Neuronal stem cell (in vitro differentiated cells): ENCODE measurements at places on chromosomes 2 and 18.

- no peaks in the 10 kb centered on the region for H3K36me3 ChIP-seq
- no peaks in the 10 kb centered on the region for H3K27me3 ChIP-seq
- H3K4me3 ChIP-seq: no peak overlapping the region
- peaks cover 26% of the 10 kb centered on the region for H3K4me1 ChIP-seq
- no peak for DNase-seq
- H3K27ac ChIP-seq: no peak overlapping the region
Observed at GRCh38 chr2:8159966-8160603, 521.8 kb upstream of the ID2 start.

DNA sequence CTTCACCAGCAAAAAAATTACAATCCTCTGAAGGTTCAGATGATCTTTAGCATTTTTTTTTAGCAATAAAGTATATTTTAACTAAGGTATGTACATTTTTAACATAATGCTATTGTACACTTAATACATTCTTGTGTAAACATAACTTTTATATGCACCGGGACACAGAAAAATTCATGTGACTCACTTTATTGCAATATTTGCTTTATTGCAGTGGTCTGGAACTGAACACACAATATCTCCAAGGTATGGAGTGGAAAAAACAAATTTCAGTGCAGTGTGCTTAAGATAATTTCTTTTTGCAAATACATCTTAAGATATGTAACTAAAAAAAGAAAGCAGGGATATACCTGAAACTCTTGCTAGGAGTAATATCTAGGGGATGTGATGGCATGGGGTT lies 5.1 kb upstream of the TWSG1 start:
- no peaks in the 10 kb centered on the region for H3K27me3 ChIP-seq
- H3K36me3 ChIP-seq: no peaks in the 10 kb centered on the region
- DNase-seq: no peak
- no peak overlapping the region for H3K4me3 ChIP-seq

DNA sequence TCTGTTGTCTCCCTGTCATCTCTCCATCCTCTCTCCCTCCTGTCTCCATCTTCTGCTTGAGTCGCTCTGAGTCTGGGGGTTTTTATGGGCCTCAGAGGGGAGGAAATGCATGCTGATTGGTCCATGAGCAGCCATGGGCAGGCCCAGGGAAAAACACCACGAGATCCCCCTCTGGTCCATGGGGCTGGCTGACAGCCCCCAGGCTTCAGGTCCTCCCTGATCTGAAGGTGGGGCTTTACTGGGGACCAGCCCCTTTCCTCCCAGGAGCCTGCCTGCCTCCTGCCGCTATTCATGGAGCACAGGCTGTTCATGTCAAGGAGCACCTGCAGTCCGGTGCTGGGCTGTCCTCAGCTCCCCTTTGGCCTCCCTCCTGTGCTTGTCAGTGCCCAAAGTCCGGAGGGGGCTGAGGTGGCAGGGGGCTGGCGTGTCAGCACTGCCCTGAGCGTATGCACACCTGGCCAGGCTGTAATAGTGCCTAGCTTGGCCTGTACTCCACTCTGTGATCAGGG lies 59.6 kb upstream of the DLX2 start:
- H3K4me3 ChIP-seq: no peak overlapping the region
- no peak for DNase-seq
- no peak overlapping the region for H3K27ac ChIP-seq
- no peaks in the 10 kb centered on the region for H3K36me3 ChIP-seq

- H3K4me1 ChIP-seq: no peaks in the 10 kb centered on the region
- H3K4me3 ChIP-seq: no peak overlapping the region
- no peaks in the 10 kb centered on the region for H3K27me3 ChIP-seq
Observed at GRCh38 chr2:217392930-217393584, 533.2 kb upstream of the TNP1 start.

DNA sequence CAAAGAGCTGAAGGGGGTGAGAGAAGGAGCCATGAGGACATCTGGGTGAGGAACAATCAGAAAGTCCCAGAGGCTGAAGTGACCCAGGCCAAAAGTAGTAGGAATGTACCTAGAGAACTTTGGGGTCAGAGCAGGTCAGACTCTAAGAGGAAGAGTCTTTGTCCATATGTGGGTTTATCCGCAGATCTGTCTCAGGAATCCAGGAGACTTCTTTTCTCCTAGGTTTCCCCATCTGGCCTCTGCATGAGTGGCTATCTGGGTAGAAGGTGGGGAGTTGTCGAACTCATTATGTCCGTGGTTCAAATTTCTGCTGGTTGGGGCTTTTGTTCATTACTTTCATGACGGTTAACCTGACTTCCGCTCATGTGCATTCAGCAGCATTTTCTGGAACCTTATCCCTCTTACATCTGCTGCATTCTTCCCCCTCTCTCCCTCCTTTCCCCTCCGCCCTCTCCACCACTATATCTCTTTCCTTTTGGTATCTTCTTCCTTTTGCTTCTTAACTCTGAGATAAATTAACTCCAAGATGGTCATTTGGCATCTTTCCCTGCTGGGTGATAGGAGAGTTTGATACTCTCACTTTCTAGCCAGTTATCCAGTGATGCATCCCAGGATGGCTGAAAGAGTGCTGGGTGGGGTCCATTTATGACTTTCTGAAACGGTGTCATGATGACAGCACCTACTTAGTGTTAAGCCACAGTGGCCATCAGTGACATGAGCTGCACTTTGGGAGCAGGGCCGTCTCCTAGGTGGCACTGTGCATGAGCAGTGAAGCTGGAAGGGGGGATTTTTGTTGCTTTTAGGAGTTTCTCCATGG lies 2.1 kb downstream of the LIPG start:
- no peak overlapping the region for H3K27ac ChIP-seq
- H3K36me3 ChIP-seq: peaks cover 14% of the 10 kb centered on the region
- H3K27me3 ChIP-seq: no peaks in the 10 kb centered on the region
- DNase-seq: no peak
- peak overlapping the region; percentile 64 for H3K4me3 ChIP-seq
- peaks cover 23% of the 10 kb centered on the region for H3K4me1 ChIP-seq

DNA sequence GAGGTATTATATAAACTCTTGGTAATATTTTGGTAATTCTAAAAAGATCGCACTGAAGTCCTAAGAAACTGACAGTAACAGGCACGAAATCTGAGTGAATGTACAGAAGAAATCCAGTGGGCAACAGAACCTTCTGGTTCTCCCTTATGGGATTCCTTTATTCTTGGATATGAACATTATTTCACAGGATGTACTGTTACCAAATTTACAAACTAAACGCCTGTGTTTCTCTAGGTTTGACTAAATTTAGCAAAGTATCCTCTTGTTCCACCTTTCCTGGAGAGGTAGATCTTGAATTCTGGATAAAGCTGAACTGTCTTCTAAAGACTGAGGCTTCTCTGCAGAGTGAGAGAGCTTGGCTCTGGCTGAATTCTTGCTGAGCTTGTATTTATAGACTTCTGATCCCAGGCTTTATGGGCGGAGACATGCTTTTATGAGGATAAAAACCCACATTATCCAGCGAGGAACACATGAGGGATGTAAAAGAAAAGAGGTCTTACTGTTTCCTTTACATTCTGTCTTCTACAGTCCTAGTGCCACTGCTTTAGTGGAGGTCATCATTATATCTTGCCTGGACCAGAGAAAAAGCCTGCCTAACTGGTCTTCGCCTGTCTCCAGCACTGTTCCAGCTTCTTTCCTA lies 220.8 kb downstream of the CDH2 start:
- no peaks in the 10 kb centered on the region for H3K27me3 ChIP-seq
- no peak overlapping the region for H3K27ac ChIP-seq
- peaks cover 16% of the 10 kb centered on the region for H3K4me1 ChIP-seq
- DNase-seq: no peak

- no peaks in the 10 kb centered on the region for H3K4me1 ChIP-seq
- no peak overlapping the region for H3K27ac ChIP-seq
- H3K4me3 ChIP-seq: no peak overlapping the region
- no peaks in the 10 kb centered on the region for H3K27me3 ChIP-seq
- no peaks in the 10 kb centered on the region for H3K36me3 ChIP-seq
Observed at GRCh38 chr2:31037058-31037457, 101.2 kb downstream of the GALNT14 start.

DNA sequence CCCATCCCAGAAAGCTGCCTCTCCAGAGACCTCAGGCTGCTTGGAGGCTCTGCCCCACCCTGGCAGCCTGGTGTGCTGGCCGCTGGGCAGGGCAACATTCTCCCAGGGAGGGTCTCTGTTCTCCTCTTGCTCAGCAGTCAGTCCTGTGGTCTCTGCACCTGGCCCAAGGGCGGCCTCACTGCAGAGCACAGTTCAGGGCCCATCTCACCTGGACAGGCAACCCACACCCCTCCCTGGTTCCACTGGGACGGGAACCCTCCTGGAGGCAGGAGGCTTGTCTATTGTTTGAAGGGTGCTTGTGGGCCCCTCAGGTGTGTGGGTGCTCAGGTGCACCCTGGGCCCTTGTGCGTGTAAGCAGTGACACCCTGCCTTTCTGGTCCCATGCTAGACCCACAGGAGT lies 67.2 kb upstream of the OTOS start:
- H3K4me3 ChIP-seq: no peak overlapping the region
- H3K27me3 ChIP-seq: peaks cover 8% of the 10 kb centered on the region
- peaks cover 21% of the 10 kb centered on the region for H3K4me1 ChIP-seq
- H3K36me3 ChIP-seq: no peaks in the 10 kb centered on the region
- no peak for DNase-seq
- H3K27ac ChIP-seq: no peak overlapping the region

- H3K27ac ChIP-seq: no peak overlapping the region
- H3K36me3 ChIP-seq: peaks cover 99% of the 10 kb centered on the region
- H3K27me3 ChIP-seq: no peaks in the 10 kb centered on the region
- no peaks in the 10 kb centered on the region for H3K4me1 ChIP-seq
- no peak for DNase-seq
Observed at GRCh38 chr2:8797682-8798081, 39.7 kb downstream of the KIDINS220 start.

- no peak overlapping the region for H3K27ac ChIP-seq
- DNase-seq: no peak
- peaks cover 5% of the 10 kb centered on the region for H3K4me1 ChIP-seq
- no peaks in the 10 kb centered on the region for H3K27me3 ChIP-seq
- H3K4me3 ChIP-seq: no peak overlapping the region
- H3K36me3 ChIP-seq: no peaks in the 10 kb centered on the region
Observed at GRCh38 chr2:239824866-239825704, 200.1 kb downstream of the NDUFA10 start.

GRCh38 chr2:201842131-201842860 lies 36.0 kb downstream of the CDK15 start:
- no peaks in the 10 kb centered on the region for H3K27me3 ChIP-seq
- no peaks in the 10 kb centered on the region for H3K36me3 ChIP-seq
- no peaks in the 10 kb centered on the region for H3K4me1 ChIP-seq
- no peak for DNase-seq
- H3K4me3 ChIP-seq: no peak overlapping the region

GRCh38 chr2:78701546-78701945 lies 324.0 kb upstream of the REG3G start:
- no peak for DNase-seq
- H3K36me3 ChIP-seq: no peaks in the 10 kb centered on the region
- H3K4me3 ChIP-seq: no peak overlapping the region
- no peaks in the 10 kb centered on the region for H3K4me1 ChIP-seq
- H3K27me3 ChIP-seq: no peaks in the 10 kb centered on the region

GRCh38 chr2:226904592-226904991 lies 68.7 kb downstream of the RHBDD1 start:
- DNase-seq: no peak
- no peaks in the 10 kb centered on the region for H3K36me3 ChIP-seq
- no peak overlapping the region for H3K27ac ChIP-seq
- H3K4me3 ChIP-seq: no peak overlapping the region

GRCh38 chr18:35161934-35162333 lies 78.9 kb upstream of the ZNF397 start:
- DNase-seq: no peak
- H3K36me3 ChIP-seq: no peaks in the 10 kb centered on the region
- H3K4me1 ChIP-seq: no peaks in the 10 kb centered on the region
- no peak overlapping the region for H3K4me3 ChIP-seq
- H3K27ac ChIP-seq: no peak overlapping the region
- H3K27me3 ChIP-seq: no peaks in the 10 kb centered on the region

GRCh38 chr2:239459606-239460005 lies 58.8 kb upstream of the HDAC4 start:
- H3K27ac ChIP-seq: no peak overlapping the region
- H3K36me3 ChIP-seq: no peaks in the 10 kb centered on the region
- H3K4me1 ChIP-seq: no peaks in the 10 kb centered on the region
- H3K4me3 ChIP-seq: no peak overlapping the region

DNA sequence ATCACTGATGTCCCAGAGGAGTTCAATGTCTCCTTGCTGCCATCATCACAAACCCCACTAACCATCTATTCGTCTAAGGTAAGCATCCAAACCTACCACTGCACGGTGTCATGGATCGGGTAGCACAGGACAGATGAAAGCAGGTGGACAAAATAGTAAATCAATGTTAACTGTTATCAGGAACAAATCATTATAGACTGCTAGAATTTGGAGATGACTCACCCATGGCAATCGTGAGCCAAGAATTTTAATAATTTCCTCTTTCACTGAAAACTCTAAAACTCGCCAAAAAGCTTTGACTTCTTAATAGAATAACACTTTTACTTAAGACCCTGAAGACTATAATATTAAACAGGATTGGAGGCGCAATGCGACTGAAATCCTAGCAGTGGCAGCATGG lies 33.7 kb upstream of the BZW1 start:
- no peak for DNase-seq
- H3K27ac ChIP-seq: no peak overlapping the region
- no peaks in the 10 kb centered on the region for H3K36me3 ChIP-seq
- H3K4me3 ChIP-seq: no peak overlapping the region
- H3K27me3 ChIP-seq: no peaks in the 10 kb centered on the region

DNA sequence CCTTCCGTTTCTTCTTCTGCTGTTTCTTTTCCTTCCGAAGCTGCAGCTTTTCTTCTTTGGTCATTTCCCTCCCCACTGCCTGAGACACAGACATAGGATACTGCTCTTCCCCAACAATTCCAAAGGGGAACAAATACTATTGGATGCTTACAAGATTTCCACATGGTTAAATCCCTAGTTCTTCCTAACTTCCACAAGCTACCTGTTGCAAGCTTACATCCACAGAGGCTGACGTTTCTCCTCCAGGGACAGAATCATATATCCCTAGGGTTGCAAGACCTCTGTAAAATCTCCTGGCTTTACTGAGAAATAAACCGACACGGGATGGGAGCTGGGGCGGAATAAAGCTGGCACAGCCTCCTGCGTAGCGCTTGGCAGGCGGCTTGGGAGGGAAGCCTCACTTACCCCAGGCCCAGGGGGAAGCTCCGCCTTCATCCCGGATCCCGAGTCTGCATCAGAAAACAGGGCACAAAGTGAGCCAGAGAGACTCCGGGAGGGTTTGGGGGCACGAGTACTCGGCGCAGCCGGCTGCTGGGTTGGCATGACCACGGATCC lies 590 bp downstream of the EIF2B4 start:
- H3K27me3 ChIP-seq: no peaks in the 10 kb centered on the region
- no peak for DNase-seq
- peak overlapping the region; percentile 86 for H3K4me3 ChIP-seq
- no peak overlapping the region for H3K27ac ChIP-seq

DNA sequence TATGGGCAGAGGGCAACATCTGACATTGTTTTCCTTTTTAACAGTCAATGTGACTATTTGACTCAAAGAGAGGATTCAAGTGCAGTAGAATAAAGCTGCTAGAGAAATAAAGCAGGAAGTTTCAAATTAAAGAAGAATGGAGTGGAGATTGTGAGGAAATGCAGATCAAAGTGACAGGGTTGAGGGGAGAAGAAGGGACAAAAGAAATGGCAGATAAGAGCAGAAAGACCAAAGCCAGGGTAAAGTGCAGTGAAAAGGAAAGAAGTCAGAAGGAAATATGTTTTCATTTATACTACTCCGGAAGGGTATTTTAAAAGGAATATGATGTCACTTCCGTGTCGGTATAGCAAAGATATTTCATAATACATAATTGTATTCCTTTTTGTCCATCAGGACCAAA lies 297.5 kb upstream of the CRIM1 start:
- H3K27me3 ChIP-seq: no peaks in the 10 kb centered on the region
- no peak overlapping the region for H3K27ac ChIP-seq
- H3K36me3 ChIP-seq: no peaks in the 10 kb centered on the region
- H3K4me3 ChIP-seq: no peak overlapping the region
- no peak for DNase-seq
